ENCODE measurements at places on chromosomes 5 and 9. TPM values are rescaled to one million over a fixed set of nuclear protein-coding genes. Genes with fewer than 3 reads are reported as not detected.
A peak's percentile ranks its signal among the peaks of the same experiment; 100 is the strongest.

DNA sequence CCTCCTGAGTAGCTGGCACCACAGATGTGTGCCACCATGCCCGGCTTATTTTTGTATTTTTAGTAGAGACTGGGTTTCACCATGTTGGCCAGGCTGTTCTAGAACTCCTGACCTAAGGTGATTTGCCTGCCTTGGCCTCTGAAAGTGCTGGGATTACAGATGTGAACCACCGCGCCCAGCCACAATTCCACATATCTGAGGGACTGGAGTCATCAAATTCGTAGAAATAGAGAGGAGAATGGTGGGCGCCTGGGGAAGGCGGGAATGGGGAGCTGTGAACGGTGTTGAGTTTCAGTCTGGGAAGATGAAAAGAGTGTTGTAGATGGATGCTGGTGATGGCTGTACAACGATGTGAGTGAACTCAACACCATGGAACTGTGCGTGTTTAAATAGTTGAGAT is 1.9 kb upstream of the ABO start:
- DNase-seq: no peak

DNA sequence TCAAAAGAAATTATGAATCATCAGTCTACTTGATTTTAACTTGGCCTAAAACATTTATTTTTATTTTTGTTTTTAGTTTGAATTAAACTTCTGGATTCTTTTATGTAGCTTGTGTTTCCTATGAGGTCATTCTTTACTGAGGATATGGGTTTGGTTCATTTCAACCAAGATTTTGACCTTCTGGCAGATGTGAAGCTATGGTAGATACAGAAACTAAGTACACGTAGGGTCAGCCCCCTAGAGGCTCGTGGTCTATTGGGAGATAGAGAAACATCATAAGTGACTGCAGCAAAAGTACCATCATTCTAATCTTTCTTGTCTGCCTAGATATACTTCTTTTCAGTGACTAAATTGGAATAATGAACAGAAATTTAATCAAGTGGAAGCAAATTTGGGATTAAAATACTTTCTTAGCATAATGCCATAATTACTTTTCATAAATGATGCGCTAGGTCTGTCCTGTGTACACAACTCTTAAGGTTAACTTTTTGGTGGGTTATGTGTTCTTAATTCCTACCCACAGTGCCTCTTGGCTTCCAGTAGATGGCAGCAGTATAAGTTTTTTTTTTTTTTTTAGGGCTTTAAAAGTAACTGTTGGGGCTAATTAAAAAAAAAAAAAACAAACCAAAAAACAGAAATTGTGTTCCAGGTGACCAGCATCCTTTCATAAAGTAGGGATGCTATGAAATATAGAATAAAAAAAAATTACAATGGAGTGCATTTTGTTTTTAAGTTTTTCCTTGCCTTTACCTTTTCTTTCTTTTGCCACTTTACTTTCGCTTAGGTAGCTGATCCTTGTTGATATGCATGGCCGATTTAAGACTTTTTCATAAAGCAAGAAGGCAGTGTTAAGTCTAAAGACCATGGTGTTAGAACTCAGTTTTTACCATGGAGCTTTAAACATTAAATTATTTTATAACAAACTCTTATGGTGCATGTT is 49.9 kb downstream of the LRRTM2 start:
- peak; percentile 63 for DNase-seq

DNA sequence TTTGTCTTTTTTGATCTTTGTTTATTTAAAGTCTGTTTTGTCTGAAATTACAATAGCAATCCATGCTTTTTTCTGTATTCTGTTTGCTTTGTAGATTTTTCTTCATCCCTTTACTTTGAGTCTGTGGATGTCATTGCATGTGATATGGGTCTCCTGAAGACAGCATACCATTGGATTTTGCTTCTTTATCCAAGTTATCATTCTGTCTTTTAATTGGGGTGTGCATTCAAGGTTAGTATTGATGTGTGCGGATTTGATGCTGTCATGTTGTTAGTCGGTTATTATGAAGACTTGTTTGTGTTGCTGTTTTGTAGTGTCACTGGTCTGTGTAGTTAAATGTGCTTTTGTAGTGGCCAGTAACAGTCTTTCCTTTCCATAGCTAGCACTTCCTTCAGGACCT is 23.0 kb downstream of the POLK start:
- DNase-seq: no peak

The INSL4 gene
- total RNA-seq: not detected

The CCL21 gene
- total RNA-seq: not detected

Data from fibroblast of villous mesenchyme (primary cell).